MCF 10A (cell line): ENCODE measurements at places on chromosomes 12 and 14. TPM values are rescaled to one million over a fixed set of nuclear protein-coding genes. Genes with fewer than 3 reads are reported as not detected.

DNA sequence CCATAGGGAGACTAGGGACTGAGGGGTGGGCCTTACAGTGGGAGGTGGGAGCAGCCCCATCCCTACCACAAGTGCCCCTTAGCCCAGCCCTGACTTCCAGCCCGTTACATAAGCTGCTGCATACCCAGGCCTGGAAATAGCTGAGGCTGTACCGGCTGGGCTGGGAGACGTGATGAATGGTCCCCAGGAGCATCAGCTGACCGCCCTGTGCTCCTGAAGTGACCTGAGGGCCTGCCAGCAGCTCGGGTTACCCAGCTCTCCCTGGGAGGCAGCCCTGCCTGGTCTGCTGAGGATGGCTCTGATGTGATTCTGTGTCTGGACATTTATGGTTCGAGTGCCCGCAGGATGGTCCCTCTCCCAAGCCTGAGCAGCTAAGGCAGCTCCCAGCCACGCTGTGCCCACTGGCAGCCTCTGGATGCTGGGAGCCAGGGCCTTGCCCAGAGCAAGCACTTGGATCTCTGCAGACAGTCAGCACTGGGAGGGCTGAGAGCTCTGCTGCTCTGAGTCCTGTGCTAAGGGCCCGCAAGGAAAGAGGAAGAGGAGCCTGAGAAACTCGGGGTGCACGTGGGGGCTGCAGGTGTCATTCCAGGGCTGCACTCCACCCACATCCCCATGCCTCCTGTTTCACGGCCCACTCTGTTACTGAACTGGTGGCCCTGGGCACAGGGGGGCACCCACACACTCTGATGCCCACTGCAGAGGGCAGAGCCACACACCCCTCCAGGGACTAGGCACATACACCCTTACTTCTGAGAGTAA, 20.5 kb downstream of the TAMALIN start:
- H3K4me1 ChIP-seq = peaks cover 14% of the 10 kb centered on the region
- H3K4me3 ChIP-seq = no peak overlapping the region
- no peak for DNase-seq
- H3K27ac ChIP-seq = no peak overlapping the region
- H3K36me3 ChIP-seq = no peaks in the 10 kb centered on the region

GRCh38 chr12:116172224-116172849, 105.2 kb downstream of the MED13L start:
- peak; percentile 27 for DNase-seq
- peak overlapping the region; percentile 17 for H3K4me3 ChIP-seq
- H3K27ac ChIP-seq = peak overlapping the region; percentile 40
- no peaks in the 10 kb centered on the region for H3K27me3 ChIP-seq
- no peaks in the 10 kb centered on the region for H3K36me3 ChIP-seq

DNA sequence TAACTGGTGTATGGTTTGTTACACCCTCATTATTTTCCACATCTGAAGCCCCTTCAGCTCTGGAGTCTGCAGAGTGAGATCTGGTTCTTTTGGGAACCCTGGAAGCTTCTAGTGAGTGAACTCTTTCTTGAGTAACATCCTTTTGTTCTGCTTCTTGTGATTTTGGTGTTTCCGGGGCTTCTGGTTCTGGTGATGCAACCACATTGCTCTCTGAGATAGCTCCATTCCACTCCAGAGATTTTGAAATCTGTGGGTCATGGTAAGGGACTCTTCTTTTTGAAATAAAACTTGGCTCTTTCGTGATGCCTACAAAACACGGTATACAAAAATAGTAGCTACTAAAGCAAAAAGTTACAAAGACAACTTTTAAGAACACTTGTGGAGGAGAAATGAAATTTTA, 5.4 kb downstream of the MDM1 start:
- no peak for DNase-seq
- peaks cover 33% of the 10 kb centered on the region for H3K36me3 ChIP-seq
- no peak overlapping the region for H3K4me3 ChIP-seq
- peaks cover 11% of the 10 kb centered on the region for H3K4me1 ChIP-seq

GRCh38 chr12:13220838-13221237, 24.3 kb downstream of the EMP1 start:
- DNase-seq = no peak
- H3K4me1 ChIP-seq = peaks cover 43% of the 10 kb centered on the region
- H3K4me3 ChIP-seq = no peak overlapping the region
- no peaks in the 10 kb centered on the region for H3K27me3 ChIP-seq
- H3K27ac ChIP-seq = peak overlapping the region; percentile 80

- no peak overlapping the region for H3K27ac ChIP-seq
- H3K4me3 ChIP-seq = no peak overlapping the region
Measured at GRCh38 chr12:95259368-95259767, 41.8 kb downstream of the VEZT start.

The GPRC5D gene
- not detected in 2 replicates for total RNA-seq

The SLC2A14 gene
- total RNA-seq = not detected in 2 replicates

The ZC2HC1C gene
- 1.3 and 2.2 TPM in 2 replicates for total RNA-seq

The TMTC3 gene
- total RNA-seq = 19.0 and 22.2 TPM in 2 replicates

The CD163L1 gene
- 2.1 and 3.5 TPM in 2 replicates for total RNA-seq
